ENCODE measurements at places on chromosomes 12 and 14.

GRCh38 chr14:78104160-78104559, 66.0 kb upstream of the NRXN3 start:
- no peak for DNase-seq

DNA sequence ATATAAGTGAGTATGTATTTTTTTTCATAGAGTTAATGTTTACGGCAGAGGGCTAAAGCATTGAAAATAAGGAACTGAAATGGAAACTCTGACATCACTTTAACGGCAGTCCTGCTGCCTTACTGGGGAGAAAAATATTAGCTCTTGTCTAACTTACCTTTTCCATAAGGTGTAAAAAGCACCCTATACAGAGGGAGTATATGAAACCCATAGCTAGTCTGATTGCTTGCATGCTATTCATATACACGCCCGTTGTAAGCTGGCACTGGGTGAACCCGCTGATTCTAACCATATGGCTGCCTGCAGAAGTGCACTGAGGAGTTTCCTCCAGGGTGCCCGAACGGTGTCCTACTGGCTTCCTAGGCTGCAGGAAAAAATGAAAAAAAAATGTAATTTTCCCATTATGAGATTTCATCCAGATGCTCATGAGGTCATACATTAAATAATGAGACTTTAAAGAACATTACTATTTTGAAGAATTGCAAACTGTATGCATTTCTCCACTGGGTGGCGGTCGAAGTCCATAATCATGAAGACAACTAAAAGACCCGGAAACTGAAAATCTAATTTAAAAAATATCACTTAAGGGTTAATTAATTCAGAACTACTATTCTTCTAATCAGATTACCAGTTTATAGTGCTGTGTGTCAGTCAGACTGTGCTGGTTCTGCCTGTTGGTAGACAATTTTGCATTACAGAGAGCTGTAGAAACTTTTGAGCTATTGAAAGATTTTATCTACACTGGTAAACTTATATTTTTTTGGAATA, 144.7 kb downstream of the ALX1 start:
- DNase-seq: no peak

- DNase-seq: no peak
Measured at GRCh38 chr14:57754527-57754926, 111.4 kb downstream of the SLC35F4 start.

DNA sequence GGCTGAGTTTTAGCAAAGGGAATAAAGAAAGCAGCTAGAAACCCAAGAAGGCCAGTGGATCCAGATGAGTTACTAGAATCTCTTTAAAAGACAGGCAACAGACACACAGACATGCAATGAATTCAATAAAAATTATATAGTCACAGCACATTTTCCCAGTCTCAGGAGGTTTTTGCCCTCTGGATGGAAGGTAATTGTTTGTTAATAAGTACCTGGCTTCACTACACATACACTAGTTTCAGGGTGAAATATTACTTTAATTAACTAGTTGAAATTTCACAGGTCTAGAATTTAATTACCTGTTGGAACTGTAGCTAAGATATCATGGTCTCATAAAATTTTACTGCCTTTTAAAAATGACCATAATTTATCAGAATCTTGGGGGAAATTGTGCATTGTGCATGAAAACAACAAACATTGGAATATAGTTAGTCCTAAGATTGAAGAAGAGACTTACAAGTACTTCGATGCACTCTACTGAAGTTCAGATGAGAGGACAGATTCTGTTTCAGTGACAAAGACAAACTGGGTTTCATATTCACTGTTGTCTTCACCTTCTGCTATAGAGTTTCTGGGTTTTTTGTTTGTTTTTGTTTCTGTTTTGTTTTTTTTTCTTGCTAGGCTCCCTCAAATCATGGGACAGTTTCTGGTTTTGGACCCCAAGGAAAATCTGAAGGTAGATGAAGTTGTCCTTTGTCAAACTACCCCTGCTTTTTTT, 277.0 kb upstream of the GARIN6 start:
- peak; percentile 40 for DNase-seq

GRCh38 chr12:80121661-80122060, 22.3 kb downstream of the OTOGL start:
- no peak for DNase-seq

DNA sequence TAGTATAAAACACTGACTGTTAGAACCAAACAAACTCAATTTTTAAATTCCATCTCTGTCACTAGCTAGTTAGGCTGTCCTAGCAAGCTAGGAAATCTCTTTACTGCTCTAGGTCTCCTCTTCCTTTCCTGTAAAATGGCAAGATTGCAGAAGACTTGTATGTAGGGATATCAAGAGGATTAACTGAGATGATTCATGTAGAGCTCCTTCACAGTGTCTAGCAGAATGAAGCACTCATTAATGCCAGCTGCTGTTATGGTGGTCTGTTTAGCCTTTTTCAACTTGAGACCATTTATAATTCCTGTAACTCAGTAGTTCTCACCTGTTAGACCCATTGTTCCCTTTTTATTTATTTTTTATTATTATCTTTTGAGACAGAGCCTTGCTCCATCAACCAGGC, 67.8 kb upstream of the KCNH3 start:
- DNase-seq: no peak

DNA sequence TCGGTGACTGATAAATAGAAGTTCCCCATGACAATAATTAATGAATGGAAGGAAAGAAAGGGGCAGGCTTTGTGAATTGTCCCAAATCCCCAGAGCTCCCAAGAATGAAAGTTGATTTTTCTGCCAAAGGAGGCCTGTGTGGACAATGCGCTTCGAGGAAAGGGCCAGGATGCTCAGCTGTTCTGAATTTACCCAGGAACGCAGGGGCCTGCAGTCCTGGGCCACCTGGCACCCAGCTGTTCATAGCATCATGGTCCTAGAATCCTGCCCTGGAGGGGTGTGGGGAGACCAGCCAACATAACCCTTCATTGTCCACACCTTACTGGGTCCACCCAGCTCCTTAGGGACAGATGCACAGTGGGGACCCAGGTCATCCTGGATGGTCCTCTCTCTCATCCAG, 587.5 kb downstream of the BCL11B start:
- DNase-seq: no peak

GRCh38 chr12:47829584-47829983, 9.9 kb upstream of the HDAC7 start:
- no peak for DNase-seq

DNA sequence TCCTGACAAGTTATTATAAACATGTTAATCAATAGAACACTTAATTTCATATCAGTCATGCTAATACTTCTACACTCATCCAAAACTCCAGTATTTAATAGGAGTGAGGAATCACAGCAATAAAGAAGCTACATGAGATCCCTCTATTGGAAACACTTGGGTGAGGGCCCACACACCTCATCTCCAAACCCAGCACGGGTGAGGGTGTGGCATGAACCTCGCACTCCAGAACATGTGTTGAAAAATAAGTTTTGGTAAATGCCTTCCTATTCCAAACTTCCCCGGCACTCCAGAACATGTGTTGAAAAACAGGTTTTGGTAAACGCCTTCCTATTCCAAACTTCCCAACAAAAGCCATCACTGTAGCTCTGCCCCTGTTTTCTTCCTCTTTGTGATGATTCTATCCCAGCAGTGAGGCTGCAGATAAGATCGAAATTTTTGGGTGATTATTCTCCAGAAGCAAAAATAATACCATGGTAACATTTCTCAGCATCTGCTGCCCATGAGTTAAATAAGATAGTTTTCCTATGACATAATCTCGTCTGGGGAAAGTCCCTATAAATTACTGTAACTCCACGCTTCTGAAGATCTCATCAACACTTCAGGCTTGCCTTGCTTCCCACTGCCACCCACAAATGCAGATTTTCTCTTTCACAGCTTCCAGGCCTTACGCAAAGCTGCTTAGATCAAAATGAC, 24.4 kb upstream of the PTPRB start:
- DNase-seq: no peak

DNA sequence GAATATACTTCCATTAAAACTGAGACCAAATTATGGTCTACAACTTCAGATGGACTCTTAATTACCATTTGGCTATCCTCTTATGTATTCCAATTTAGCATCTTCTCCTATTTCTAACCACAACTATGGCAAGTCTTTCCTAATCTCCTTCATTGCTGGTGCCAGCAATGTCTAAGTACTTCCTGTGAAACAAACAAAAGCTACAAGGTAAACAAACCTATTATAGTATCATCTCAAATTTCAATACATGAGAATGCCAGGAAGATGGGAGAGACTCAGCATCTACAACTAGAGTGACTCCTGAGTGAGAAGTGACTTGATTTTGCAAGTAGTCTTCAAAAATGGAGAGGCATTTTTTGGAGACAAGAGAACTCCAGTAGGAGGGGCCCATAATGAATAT, 202.9 kb upstream of the ATXN7L3B start:
- no peak for DNase-seq

- DNase-seq: no peak
Measured at GRCh38 chr12:130764073-130764472, 48.0 kb upstream of the RIMBP2 start.

Measured in renal pelvis (tissue), 12 donors.